Transverse colon (tissue), 4 donors: ENCODE measurements at places on chromosomes 4 and X.

- DNase-seq: peak; percentile 29
These were observed 65.3 kb downstream of the ELOVL6 start for GRCh38 chr4:110132816-110133719.

DNA sequence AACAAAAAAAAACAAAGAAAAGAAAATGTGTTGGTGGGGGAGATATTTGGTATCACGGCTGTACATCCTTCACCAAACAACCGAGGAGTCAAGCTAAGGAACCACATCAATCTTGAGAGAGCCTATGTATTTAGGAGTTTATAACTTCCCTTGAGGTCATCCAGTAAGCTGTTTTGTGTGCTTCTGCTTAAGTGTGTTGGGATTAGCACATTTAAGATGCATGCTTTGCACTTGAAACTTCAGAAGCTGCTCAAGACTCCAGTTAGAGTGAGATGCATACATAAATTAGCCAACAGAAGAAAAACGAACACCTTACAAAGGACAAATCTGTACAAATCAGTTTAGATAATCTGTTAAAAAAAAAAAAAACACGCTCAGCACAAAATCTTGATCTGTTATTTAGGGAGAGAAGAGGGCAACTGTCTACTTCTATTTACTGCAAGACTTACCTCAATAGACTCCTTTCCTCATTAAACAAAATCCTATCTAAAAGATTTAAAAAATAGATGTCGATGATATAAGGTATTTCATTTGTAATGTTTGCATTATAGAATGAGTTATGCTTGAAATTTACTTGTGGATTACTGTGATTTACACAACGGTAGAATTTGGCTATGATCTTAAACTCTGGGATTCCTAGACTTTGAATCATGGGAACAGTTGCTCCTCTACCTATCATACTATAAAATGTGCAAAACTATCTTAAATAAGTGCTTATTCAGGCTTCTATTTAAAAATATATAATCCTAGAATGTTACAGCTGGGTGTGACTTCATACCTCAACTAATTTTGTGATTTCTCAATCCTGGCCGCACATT lies 53.8 kb upstream of the NAP1L5 start:
- no peak for DNase-seq

GRCh38 chrX:106906361-106906760 lies 3.2 kb upstream of the RIPPLY1 start:
- DNase-seq: no peak

DNA sequence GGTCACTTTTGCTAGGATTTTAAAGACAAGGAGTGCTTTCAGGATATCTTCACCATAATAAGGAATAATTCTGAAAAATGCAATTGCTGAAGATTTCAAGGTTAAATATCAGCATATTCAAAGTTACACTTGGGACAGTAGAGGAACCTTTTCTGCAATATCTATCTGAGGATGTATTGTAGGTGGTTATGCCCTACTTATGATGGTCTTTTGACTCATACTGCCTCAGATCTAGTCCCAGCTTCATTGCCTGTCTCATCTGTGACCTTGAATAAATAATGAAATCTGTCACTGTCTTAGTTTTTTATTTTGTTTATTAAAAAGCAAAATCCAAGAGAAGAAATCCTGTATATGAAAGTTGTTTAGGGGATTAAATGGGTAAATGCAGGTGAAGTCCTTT lies 2.9 kb downstream of the BANK1 start:
- DNase-seq: no peak

DNA sequence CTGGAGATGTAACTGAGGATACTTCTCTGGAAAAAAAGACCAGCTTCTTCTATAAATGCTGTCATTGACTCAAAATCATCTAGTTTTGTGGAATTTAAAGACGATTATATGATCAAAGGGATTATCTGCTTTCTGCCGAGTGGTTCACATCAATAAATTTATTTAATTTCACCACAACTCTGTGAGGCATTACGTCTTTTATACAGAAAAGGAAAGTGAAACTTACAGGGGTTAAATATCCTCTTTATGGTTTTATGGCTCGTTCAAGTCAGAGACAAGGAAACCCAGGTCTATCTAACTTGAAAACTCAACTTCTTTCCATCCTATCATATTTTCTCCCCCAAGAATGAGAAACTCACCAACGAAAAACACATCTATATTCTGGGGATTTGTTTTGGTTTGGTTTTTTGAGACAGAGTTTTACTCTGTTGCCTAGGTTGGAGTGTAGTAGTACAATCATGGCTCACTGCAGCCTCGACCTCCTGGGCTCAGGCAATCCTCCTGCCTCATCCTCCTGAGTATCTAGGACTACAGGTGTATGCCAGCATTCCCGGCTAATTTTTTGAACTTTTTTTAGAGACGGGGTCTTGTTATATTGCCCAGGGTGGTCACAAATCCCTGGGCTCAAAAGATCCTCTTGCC lies 377.9 kb upstream of the EMCN start:
- no peak for DNase-seq

DNA sequence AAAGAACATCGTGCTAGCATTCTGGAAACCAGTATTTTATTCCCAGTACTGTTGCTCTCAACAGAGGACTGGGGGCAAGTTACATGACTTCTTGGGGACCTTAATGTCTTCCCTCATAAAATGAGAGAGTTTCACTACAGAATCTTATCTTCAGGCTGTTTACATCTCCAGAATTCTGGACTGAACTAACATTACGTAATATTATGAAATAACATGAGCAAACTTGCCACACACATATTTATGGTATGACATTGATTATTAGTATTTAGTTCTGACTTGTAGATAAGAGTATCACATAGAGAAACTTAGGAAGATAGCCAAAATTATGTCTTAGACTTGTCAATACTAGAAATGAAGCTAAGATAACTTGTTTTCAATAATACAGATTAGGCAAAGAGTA lies 68.0 kb downstream of the NFKB1 start:
- no peak for DNase-seq

DNA sequence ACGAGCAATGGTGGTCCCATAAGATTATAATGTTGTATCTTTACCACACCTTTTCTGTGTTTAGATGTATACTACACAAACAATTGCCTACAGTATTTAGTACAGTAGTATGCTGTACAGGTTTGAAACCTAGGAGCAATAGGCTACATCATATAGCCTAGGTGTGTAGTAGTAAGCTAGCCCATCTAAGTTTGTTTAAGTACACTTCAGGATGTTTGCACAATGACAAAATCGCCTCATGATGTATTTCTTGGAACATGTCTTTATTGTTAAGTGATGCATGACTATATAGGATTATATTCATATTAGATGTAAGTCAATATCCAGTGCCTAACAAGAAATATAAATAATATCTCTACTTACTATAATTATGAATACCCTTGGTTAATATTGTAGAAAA lies 104.6 kb downstream of the SLC10A6 start:
- no peak for DNase-seq

- DNase-seq: no peak
These were observed 41.9 kb downstream of the ARHGEF38 start for GRCh38 chr4:105594099-105595010.

DNA sequence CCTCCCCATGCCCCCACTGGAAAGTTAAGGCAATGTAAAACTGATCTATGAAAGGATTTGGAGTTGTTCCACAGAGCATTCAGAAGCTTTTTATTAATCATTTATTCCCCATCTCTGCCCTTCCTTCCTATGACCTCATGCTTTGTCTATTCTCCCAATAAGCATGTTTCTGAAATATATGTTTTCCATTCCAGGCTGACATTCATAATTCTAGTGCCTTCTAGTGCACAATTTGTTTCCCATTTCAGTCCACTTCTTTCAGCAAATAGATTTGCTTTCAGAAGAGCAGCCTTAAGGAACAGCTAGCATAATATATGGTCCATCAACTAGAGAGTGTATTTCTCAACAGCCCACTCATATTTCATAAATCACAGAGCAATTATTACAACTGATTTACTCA lies 77.1 kb upstream of the ATXN3L start:
- DNase-seq: no peak

DNA sequence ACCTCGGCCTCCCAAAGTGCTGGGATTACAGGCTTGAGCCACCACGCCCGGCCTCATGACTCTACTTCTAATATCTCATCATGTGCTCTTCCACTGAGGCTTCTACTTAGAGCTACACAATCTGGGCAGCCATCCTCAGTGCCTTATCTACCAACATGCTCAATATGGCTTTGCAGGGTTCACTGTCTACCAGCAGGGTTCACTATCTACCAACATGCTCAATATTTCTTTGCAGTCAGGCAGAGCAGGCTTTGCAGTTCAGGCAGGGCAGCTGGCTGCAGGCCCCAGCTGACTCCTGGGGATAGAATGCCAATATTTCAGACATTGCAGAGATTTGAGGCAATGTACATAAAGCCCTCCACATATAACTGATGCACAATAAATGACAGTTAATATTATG lies 47.5 kb downstream of the PKD2 start:
- DNase-seq: peak; percentile 37

- no peak for DNase-seq
These were observed 14.2 kb downstream of the VEGFC start for GRCh38 chr4:176778491-176778890.

GRCh38 chr4:186702940-186703339 lies 20.7 kb downstream of the FAT1 start:
- no peak for DNase-seq

DNA sequence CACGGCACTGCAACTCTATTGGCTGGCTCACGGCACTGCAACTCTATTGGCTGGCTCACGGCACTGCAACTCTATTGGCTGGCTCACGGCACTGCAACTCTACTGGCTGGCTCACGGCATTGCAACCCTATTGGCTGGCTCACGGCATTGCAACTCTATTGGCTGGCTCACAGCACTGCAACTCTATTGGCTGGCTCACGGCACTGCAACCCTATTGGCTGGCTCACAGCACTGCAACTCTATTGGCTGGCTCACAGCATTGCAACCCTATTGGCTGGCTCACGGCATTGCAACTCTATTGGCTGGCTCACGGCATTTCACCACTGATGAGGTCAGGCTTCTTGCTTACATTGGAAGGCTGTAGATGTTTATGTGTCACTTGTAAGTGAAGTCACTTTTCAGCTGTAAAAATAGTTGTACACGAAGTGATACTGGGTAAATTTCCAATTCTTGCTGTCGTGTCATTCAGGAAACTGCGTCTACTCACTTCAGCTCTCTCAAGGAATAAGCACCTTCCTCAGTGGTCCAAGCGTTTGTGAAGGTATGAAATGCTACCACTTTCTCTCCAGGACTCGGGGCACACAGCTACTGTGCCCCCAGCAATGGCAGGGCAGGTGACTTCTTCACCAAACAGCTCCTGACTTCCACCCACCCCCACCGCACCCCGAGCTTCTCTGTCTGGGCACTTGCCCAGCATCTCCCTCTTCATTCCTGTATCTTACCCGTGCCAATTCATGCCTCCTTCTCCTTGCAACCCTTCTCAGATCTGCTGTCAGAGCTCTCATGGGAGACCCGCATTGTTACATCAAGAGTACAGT lies 141.3 kb downstream of the AFAP1 start:
- no peak for DNase-seq

DNA sequence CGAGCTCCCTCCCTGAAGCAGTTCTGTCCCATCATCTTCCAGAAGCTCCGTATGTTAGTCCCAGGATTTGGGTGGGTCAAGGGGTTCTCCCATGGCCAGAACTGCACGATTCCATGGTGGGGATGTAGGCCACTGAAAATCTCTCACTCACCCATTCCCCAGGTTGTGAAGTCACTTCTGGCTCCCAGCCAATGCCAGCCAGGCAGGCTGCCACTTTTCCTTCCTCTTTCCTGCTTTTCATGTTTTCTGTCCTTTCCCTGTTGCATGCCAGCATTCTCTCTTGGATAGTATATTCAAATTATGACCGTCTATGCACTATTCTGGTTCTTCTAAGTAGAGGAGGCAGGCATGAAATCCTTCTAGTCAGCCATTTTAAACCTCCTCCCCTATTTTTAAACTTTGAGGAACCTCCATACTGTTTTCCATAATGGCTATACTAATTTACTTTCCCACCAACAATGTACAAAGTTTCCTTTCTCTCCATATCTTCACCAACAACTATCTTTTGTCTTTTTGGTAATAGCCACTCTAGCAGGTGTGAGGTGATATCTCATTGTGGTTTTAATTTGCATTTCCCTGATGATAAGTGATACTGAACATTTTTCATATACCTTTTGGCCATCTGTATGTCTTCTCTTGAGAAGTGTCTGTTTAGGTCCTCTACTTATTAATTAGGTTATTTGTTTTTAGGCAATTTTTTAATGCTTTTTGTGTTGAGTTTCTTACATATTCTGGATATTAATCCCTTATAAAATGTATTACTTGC lies 182.1 kb upstream of the TET2 start:
- no peak for DNase-seq

GRCh38 chr4:1890979-1891570 lies 19.9 kb downstream of the NSD2 start:
- peak; percentile 46 for DNase-seq

DNA sequence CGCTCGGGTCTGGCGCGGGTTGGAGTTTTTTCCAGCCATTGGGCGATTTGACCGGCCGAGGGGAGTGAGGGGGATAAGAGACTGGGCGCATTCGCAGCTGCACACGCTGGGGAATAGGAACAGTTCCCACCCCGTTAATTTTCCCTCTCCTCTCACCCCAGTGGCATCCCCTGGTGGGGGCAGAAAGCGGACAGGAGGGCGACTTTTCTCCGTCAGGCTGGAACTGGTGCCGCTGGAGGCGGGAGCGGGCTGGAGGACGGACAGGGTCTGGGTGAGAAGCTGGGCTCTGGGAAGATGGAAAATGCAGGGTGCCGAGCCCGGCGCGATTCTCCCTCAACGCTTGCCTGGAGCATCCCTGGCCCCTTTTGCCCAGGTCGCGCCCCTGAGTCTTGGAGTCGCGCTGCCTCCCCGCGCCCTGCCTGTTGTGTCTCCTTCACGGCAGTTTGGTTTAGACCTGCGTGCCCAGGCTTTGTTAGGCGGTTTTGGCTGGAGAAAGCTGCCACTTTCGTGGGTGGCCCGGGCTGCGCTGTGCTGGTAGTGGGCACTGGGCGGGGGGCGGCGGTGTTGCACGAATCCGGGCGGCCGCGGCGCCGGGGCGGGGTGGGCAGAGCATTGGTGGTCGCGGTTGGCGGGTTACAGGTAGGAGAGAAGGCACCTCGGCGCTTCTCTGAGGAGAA lies 2.0 kb downstream of the ADGRL3 start:
- DNase-seq: no peak

DNA sequence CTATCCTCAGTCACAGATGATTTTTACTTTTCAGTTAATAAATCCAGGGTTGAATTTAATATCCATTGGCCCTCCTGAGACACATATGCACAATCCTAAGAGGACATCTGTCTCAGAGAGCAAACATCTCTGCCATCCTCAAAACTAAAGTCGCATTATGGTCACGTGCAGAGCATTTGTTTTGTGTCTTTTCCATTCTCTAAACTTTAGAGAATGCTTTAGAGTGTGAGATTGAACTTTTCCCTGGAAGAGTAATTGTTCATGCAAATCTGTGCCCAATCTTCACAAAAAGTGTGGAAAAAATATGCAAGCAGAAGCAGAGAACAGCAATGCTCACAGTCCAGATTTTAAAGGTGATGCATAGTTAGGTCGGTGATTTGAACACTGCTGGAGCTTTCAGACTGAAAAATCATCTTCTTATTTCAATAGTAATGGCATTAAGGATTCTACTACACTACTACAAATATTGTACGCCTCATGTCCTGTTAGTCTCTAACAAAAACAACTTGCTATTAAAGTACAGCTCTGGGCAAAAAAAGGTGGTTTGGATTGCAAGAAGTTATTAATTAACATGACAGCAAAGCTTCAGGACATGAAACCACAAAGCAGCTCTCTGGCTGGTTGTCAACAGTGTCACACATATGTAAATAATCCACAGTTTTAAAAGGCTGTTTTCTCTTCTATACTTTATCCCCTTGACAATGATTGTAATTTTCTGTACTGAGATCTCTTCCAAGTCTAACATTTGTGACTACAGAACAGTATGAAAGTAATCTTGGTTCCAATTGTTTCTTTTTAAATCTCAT lies 19.9 kb downstream of the DCHS2 start:
- no peak for DNase-seq
